ENCODE measurements at places on chromosomes 1 and 21. TPM values are rescaled to one million over a fixed set of nuclear protein-coding genes. Genes with fewer than 3 reads are reported as not detected.

DNA sequence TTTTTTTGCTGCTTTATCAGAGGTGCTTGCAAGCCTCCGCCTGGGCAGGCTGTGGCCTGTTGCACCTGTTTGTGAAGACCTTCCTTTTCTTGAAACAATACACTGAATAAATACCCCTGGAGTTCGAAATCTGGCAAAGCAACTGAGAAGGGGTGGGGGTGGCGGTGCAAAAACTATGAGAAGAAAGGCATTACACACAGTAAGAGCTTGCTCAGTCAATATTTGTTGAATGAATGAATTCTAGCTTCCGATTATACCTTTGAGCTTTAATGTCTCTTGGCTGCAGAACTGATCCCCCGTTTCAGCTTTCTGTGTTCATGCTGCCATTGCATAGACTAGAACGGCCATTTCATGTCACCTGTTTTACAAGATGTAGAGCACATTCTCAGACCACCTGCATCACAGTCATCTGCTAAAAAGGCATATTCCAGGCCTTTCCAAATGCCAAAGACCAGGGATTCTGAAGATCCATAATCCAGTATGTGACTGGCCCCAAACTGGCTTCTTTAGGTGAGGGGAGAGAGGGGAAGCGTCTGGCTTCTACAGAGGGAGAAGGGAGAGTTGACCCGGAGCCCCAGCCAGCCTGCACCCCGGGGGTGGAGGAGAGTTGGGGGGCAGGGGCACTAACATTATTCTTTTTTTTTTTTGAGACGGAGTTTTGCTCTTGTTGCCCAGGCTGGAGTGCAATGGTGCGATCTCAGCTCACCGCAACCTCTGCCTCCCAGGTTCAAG lies 111.5 kb downstream of the ETS2 start:
- DNase-seq = no peak

- DNase-seq = no peak
Observed at GRCh38 chr1:223177681-223178080, 34.6 kb upstream of the TLR5 start.

The BARHL2 gene
- not detected for polyA plus RNA-seq

DNA sequence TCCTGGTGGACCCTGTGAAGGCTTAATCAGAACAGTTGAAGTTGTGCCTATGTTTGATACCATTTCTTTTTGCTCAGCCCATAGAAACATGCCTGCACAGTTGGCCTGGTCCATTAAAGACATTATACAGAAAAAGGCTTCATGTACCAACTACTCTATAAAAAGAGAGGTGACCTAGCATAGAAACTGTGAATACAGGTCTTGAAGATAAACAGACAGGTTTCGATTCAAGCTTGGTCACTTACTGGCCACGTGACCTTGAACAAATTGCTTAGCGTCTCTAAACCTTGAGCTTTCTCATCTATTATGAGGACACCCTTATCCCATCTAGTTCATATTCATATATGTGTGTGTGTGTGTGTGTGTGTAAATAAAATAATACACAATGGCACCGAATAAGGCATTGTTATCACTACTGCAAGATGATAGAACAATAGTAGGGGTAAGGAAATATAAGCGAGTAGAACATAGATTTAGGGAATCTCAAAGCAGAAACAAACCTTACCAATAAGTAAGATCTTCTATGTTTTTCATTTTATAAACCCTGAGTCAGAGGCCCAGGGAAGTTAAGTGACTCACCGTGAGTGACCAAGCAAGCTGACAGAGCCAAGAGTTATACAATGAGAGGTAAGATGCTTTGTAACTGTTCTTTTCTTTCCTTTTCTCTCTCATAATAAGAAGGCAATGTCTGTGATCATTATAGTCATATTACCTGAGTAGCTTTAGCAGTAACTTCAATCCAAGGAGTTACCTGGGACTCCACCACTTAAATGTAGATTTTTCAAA lies 476.8 kb upstream of the DEPDC1 start:
- DNase-seq = no peak

DNA sequence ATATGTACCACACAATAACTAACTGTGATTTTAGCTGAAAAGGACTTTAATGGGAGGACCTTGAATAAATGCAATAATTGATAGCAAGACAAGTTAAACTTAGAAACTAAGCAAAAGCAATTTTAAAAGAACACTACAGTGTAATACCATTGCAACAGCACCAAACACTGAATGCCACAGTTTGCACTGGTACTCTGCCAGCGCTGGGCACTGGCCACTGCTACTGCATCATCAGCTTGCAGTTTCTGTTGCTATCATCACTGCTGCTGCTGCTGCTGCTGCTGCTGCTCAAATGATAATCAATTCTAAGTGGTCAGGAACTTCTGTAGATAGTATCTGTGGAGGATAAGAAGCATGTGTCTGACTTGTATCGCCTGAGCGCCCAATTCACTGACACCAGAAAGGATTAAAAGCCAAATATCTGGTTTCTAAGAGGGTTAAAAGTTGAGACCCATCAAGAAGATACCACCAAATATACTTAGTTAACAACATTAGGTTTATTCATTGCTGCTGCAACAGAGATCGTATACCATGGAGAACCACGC lies 306.9 kb downstream of the LRRC40 start:
- DNase-seq = no peak

The PTGFR gene
- 36.8 TPM for polyA plus RNA-seq

The CFAP45 gene
- polyA plus RNA-seq = 0.24 TPM

The TPTE gene
- polyA plus RNA-seq = not detected

GRCh38 chr1:57190898-57191297 lies 225.1 kb upstream of the C8B start:
- DNase-seq = no peak

The BGLAP gene
- 0.38 TPM for polyA plus RNA-seq

- peak; percentile 61 for DNase-seq
Observed at GRCh38 chr21:34889320-34889675, 159.8 kb downstream of the RUNX1 start.

The TDRD5 gene
- 2.5 TPM for polyA plus RNA-seq

The OR4F29 gene
- not detected for polyA plus RNA-seq

DNA sequence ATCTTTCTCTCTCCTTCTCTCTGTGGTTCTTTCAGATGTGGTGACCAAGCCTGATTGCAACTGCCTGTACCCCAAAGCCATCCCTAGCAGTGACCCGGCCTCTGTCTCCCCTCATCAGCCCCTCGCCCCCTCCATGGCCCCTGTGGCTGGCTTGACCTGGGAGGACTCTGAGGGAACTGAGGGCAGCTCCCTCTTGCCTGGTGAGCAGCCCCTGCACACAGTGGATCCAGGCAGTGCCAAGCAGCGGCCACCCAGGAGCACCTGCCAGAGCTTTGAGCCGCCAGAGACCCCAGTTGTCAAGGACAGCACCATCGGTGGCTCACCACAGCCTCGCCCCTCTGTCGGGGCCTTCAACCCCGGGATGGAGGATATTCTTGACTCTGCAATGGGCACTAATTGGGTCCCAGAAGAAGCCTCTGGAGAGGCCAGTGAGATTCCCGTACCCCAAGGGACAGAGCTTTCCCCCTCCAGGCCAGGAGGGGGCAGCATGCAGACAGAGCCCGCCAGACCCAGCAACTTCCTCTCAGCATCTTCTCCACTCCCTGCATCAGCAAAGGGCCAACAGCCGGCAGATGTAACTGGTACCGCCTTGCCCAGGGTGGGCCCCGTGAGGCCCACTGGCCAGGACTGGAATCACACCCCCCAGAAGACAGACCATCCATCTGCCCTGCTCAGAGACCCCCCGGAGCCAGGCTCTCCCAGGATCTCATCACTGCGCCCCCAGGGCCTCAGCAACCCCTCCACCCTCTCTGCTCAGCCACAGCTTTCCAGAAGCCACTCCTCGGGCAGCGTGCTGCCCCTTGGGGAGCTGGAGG lies 12.7 kb downstream of the CSF1 start:
- DNase-seq = no peak

The C1orf116 gene
- polyA plus RNA-seq = 0.05 TPM

- DNase-seq = no peak
Observed at GRCh38 chr1:84078842-84079202, 65.2 kb upstream of the PRKACB start.

The RXRG gene
- polyA plus RNA-seq = 56.0 TPM

GRCh38 chr1:240462277-240462676 lies 149.7 kb downstream of the GREM2 start:
- no peak for DNase-seq

- no peak for DNase-seq
Observed at GRCh38 chr1:43947061-43947873, 517 bp downstream of the IPO13 start.

- no peak for DNase-seq
Observed at GRCh38 chr1:106780806-106781569, 275.5 kb upstream of the PRMT6 start.

The FOXD2 gene
- 0.11 TPM for polyA plus RNA-seq

The CRB1 gene
- 0.70 TPM for polyA plus RNA-seq

DNA sequence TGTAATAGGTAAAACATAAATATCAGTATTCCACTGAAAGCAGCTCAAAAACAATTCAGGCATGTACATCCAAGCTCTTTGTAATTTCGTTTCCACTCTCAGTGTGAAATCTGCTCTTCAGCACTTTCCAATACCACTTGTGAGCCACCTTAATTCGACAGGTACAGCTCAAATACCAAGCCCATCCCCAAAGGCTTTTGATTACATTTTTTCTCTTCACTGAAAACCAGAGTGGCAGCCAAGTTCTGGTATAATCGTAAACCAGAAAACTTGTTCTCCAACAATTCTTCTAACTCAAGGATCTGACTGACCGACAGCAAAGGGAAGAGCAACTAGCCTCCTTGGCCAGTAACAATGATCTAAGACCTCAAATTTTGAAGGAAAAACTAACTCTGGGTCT lies 36.8 kb downstream of the FBXO42 start:
- DNase-seq = no peak

The NBPF19 gene
- 9.1 TPM for polyA plus RNA-seq

The CLCC1 gene
- polyA plus RNA-seq = 44.4 TPM

- DNase-seq = no peak
Observed at GRCh38 chr1:47517946-47518345, 80.1 kb downstream of the FOXD2 start.

GRCh38 chr1:28354121-28354520 lies 15.4 kb upstream of the PHACTR4 start:
- DNase-seq = no peak

DNA sequence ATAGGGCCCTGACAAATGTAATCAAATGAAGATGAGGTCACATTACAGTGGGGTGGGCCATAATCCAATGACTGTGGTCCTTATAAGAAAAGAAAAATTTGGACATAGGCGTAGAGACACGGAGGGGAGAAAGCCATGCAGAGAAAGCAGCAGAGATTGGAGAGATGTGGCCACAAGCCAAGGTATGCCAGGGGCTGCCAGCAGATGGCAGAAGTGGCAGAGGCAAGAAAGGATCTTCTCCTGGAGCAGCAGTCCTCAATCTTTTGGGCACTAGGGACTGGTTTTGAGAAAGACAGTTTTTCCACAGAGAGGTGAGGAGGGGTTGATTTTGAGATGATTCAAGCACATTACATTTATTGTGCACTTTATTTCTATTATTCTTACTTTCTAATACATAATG lies 355.1 kb downstream of the NPHP4 start:
- no peak for DNase-seq

GRCh38 chr1:211522804-211523203 lies 30.8 kb upstream of the RD3 start:
- no peak for DNase-seq

GRCh38 chr1:1167841-1168450 lies 5.7 kb upstream of the TTLL10 start:
- no peak for DNase-seq

- DNase-seq = peak; percentile 14
Observed at GRCh38 chr1:56979986-56980755, 14.4 kb upstream of the C8B start.

GRCh38 chr21:37546949-37547614 lies 180.5 kb downstream of the DYRK1A start:
- no peak for DNase-seq

- DNase-seq = no peak
Observed at GRCh38 chr1:172917972-172918371, 132.8 kb downstream of the TNFSF18 start.

- no peak for DNase-seq
Observed at GRCh38 chr1:219359126-219359525, 185.4 kb downstream of the LYPLAL1 start.

The VWA5B1 gene
- 0.14 TPM for polyA plus RNA-seq

- no peak for DNase-seq
Observed at GRCh38 chr1:169360415-169360814, 7.2 kb downstream of the NME7 start.

DNA sequence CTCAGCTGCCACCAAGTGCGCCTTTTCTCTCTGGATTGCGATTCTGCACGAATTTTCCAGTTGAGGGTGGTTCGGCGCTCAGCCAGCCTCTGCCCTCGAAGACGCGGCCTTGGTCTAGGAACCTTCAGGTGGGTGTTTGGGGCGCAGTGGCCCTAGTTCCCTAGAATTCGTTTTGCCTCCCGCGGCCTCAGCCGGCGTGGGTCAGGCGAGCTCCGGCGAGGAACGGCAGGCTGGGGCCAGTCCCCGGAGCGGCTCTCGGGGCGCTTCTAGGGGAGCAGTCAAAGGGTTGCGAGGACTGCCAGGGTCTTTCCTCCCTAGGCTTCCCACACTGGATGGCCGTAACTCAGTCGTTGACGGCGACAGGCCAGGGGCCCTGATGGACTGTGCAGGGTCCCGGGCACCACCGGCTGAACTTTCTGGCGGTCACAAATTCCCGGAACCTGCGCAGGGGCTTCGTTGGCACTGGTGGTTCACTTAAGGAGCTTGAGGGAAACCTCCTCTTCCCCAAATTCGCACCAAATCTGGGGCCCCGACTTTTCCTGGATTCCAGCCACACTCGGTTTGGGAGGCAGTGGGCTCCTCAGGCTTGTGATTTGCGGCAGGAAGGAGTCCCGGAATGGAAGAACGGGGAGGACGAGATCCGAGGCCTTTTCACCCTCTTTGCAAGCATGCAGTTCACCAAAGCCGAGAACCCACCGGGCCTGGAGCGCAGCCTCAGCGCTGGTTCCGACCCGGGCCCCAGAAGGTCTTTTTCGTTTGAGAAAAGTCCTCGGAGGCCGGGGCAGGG lies 1.2 kb downstream of the DMBX1 start:
- no peak for DNase-seq

The S1PR1 gene
- polyA plus RNA-seq = 12.7 TPM

The GALNT2 gene
- polyA plus RNA-seq = 62.1 TPM

GRCh38 chr1:186849826-186850225 lies 21.1 kb downstream of the PLA2G4A start:
- DNase-seq = no peak

GRCh38 chr1:184743062-184743756 lies 11.4 kb downstream of the EDEM3 start:
- no peak for DNase-seq

DNA sequence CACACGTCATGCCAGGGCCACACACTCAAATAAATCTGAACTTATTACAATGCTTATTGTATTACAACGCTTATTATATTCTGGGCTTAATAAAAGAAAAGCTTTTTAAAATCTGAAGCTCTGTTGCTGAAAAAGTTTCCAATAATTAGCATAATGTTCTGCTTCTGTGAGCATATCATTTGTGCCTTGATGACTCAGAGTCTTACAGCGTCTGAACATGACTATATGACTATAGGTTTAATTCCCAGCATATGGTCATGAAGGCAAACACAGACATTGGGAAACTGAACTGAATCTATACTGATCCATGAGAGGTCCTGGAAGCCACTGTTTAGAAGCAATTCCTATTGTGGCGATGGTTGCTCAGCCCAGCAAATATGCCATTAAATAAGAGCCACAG lies 66.3 kb downstream of the SIM2 start:
- DNase-seq = no peak
